ENCODE measurements at places on chromosomes 4 and X.

DNA sequence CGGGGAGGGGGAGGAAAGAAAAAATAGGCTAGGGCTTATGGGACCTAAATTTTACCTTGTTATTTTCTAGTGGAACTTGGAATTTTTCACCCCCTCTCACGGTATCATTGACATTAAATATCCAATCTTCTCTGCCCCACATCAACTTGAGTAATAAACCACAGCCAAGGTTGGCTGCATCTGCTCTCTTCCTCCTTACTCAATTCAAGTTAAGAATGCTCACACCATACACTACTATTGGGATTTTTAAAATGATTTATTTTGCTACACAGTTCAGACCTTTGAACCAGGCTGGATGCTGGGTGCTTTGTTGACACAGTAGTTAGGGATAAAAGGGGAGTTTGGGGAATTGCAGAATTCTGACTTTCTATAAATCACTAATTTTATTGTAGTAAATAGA, 78.2 kb upstream of the DHX15 start:
- no peak for DNase-seq

- DNase-seq, result no peak
Measured at GRCh38 chr4:41420541-41420940, 117.4 kb upstream of the LIMCH1 start.

DNA sequence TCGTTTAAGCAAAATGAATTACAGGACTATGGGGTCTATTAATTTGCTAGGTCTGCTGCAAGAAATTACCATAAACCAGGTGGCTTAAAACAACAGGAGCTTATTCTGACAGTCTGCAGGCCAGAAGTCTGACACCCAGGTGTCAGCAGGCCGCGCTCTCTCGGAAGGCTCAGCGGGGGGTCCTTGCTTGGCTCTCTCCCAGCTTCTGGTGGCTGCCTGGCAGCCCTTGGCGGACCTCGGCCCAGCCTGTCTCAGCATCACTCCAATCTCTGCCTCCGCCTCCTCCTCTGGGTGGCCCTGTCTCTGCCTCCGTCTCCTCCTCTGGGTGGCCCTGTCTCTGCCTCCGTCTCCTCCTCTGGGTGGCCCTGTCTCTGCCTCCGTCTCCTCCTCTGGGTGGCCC, 580.5 kb upstream of the FAT1 start:
- DNase-seq, result no peak

GRCh38 chrX:27555514-27555913, 34.6 kb upstream of the DCAF8L2 start:
- no peak for DNase-seq

DNA sequence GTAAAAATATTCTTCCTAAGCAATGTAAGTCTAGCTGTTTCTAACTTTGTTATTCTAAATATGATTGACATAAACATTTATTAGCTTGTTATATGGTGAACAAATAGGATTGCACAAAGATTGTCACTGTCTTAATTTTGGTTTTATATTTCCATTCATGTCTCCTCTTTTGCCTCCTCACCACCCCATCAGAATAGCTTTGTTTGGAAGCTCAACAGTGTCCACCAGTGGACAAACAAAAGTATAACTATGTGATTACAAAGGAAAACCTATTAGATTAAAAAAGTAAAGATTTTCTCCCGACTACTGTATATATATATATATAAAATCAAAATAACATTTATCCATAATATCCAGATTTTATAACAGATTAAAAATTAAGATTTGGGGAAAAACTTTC, 468.2 kb downstream of the ZIC3 start:
- no peak for DNase-seq

DNA sequence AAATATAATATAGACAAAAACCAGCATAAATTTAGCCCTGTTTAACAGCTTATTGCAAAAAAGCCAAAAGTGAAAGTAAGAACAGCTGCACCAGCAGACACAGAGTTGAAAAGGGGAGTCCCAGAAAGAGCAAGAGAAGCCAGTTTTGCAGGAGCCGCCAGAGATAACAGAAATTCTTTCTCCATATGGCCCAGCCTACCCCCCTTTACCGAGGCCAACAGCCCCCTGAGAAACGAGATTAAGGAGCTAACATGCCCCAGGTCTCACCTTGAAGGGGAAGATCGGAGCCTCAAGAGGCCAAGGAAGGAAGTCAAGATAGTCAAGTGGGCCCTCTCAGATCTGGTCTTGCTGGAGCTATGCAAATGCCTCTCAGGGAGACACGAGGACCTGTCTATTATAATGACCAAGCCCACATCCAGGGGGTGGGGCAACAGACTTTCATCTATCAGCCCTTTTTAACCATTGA, 4.8 kb downstream of the ACOX3 start:
- DNase-seq, result no peak

- no peak for DNase-seq
Measured at GRCh38 chr4:169848018-169848417, 90.3 kb upstream of the HPF1 start.

DNA sequence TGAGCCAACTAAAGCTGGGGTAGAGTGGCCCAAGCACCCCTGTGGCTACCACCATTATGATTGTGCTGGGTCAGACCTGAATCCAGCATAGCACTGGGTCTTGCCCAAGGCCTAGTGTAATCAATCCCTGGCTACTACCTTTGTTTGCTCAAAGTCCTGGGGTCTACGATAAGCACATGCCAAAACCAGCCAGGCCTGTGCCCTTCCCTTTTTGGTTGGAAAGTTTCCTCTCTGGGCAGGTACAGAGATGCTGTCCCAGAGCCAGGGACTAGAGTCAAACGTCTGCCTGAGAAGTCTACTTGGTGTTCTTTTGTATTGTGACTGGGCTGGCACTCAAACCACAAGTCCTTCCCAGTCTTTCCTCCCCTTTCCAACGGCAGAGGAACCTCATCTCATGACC, 371.5 kb upstream of the MAGEC2 start:
- no peak for DNase-seq

GRCh38 chrX:23890933-23891332, 16.8 kb downstream of the APOO start:
- no peak for DNase-seq

GRCh38 chr4:10897076-10897475, 212.5 kb upstream of the CLNK start:
- DNase-seq, result no peak

GRCh38 chr4:179225594-179225993, 1783.4 kb upstream of the AGA start:
- DNase-seq, result no peak

GRCh38 chr4:155624478-155624877, 42.2 kb upstream of the GUCY1A1 start:
- DNase-seq, result no peak

GRCh38 chrX:40100141-40100536, 2.4 kb upstream of the BCOR start:
- DNase-seq, result no peak

- no peak for DNase-seq
Measured at GRCh38 chrX:48532161-48532560, 7.4 kb upstream of the TBC1D25 start.

DNA sequence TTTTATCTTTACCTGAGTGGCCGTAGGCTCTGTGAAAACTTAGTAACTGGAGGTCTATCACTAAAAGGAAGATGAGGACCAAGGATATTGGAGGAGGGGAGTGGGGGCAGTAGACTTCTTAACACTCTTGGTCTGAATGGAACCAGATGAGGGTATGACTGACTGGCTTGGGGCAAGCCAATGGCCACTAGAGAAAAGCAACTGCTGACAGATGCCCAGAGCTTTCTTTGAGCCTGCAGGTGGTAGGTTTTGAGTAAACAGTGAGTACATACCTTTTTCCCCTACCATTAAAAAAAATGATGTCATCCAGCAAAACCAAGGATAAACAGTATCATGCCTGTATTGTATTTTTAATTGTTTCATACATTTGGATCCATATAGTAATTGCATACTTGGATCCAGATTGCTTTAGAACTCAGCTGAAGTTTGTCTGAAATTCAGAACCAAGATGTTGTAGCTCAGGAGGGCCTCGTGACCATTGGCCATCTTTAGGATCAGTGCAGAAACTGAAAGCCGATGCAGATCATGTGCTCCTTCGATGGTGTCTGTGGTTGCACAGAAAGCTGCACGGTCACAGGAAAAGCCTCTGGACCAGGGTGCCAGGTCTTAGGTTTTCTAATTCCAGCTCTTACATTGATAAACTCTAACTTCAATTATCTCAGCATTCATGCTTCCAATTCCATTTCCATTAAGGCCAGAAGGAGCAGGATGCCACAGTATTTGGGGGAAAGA, 131.0 kb downstream of the PDGFRA start:
- DNase-seq, result no peak

DNA sequence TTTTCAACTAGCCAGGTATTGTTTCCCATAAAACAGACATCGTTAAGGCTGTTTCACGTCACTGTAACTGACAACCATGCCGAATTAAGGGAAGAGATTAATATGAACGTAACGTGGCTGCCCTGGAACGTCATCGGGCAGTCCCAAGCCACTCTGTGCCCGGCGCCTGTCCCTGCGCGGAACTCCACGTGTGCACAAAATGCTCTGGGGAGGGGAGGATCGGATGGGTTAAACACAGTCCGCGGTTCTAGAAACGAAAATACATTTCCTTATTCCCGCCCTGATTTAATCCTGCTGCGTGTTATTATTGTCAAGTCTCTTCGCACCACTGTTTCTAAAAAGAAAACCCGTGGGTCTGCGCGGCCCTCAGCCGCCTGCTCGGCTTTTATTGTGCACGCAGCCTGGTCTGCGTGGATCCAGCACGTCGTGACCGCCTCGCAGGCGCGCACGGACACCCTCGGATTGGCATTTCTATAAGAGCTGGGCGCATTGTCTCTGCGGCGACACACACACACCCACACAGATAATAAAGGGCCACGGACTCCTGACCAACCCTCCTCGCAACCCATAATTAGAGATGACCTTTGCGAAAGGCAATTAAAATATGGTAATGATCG, 69.6 kb upstream of the BCOR start:
- no peak for DNase-seq

DNA sequence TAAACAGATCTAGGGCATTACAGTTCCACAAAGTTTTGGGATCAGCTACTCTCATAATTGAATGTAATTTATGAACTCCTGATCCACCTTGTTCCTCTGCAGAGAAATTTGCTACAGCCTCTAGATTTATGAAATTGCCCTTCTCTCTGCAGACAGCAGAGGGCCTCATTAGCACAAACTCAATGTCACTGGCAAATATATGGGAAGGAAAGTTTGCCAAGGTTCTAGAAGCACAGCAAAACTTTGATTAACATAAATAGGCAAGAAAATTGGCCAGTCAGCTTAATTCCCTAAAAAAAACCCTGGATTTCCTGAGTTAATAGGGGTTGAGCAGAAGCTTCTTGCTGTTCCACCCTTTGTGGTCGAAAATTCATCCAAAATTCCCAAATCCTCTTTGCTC, 31.5 kb downstream of the PRPS1 start:
- no peak for DNase-seq

DNA sequence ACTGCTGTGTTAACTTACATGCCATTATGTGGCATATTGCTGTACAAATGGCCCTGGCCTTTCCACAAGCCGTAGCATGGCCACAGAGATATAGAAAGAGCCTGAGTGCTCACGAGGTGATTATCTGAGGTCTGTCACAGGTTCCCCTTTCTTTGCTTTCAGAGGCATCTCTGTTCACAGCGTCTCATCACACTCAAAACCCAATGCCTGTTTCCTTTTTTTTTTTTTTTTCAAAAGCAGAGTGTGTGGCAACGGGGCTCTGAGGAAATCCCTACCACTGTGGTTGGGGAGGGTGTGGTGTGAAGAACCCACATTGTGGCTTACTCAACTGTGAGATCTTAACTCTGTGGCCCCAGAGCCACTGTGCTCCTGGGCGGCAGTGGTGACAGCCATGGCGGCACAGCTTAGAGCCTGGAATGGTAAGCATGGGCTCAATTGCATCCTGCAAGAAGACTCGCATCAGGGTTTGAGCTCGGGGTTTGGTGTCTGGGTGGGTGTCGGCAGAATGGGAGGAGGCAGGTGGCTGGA, 30.8 kb downstream of the RTL5 start:
- DNase-seq, result no peak

DNA sequence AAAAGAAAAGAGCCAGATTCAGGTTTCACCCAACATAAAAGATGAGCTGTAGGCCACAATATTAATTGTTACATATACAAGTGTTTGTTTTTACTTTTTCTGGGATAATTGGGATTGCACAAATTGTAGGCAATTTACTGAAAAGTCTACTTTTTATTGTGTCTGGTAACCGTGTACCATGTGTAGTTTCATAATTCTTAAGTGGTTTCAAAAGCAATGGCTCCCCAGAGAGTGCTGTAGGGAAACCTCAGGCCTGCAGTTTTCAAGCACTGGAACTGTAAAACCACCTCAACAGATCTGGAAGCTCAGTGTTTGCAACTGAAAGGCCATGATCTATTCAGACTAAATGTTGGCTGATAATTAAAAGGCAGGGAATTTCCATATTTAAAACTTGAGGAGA, 53.9 kb upstream of the MMAA start:
- no peak for DNase-seq

- DNase-seq, result no peak
Measured at GRCh38 chr4:173801876-173802661, 272.0 kb upstream of the HAND2 start.

DNA sequence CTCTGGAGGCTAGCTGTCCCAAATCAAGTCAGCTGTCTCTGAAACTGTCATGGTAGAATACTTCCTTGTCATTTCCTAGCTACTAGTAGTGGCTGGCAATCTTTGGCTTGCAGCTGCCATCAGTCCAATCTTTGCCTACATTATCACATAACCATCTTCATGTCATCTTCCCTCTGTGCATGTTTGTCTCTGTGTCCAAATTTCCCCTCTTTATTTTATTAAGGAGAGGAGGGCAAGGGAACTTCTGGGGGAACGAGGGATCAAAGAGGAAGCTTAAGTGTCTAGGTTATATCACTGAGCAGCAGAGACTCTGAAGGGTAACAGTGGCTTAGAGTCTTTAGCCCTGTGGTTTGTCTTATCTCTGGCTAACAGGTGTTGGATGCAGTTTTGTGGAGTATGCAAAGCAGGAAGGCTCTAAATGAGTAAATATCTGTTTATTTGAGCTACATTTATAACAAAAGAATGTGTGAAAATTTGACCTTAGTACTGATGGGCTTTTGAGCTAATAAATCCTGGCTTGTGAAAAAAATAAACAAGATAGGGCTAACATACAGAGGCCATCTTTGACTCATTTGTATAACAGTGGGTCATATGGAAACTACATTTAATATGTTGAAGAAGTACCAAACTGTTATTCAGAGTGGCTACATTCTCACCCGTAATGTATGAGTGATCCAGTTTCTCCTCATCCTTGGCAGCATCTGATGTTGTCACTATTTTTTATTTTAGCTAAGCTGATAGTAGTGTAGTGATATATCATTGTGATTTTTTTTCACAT, 49.4 kb upstream of the ENOX2 start:
- DNase-seq, result no peak

DNA sequence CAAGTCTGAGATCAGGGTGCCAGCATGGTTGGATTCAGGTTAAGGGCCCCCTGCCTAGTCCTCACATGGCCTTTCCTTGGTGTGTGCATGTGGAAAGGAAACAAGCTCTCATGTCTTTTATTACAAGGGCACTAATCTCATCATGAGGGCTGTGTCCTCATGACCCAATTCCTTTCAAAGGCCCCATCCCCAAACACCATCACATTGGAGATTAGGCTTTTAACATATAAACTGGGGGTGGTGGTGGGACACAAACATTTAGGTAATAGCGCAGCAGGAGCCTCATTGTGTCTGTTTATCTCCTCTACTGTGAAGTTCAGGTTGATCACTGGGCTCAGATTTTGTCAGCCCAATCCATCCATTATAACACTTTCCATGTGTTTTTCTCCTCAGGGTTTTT, 41.0 kb downstream of the BEX3 start:
- DNase-seq, result no peak

Data from right forelimb (tissue), 1 donor.